ENCODE measurements at places on chromosomes 5 and 9.

DNA sequence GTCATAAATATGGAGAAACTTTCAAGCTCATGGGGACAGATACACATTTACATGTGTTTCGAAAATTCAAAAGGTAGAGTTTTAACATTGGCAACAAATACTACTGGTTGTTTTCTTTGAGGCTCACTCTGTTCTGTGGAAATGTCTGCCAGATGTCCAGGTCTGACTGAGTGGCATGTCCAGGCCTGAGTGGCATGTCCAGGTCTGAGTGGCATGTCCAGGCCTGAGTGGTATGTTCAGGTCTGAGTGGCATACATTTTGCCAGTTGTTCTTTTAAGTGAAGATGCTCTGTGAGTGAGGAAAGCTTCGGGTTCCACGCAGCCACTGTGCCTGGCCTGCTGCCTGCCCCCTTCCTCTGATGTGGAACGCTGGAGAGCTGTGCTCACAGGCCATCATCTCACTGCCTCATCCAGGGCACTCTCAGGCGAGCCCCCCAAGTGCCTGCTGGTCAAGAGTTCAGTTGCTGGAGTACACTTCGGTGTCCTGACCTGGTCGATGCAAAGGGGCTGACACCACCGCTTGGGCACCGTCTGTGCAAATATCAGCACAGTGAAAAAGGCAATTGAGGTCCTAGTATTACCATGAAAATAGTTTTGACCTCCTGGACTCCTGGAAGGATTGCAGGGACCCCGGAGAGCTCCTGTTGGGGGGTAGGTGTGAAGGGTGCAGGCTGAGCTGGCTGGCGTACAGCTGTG, 89.9 kb downstream of the EHMT1 start:
- DNase-seq = no peak

DNA sequence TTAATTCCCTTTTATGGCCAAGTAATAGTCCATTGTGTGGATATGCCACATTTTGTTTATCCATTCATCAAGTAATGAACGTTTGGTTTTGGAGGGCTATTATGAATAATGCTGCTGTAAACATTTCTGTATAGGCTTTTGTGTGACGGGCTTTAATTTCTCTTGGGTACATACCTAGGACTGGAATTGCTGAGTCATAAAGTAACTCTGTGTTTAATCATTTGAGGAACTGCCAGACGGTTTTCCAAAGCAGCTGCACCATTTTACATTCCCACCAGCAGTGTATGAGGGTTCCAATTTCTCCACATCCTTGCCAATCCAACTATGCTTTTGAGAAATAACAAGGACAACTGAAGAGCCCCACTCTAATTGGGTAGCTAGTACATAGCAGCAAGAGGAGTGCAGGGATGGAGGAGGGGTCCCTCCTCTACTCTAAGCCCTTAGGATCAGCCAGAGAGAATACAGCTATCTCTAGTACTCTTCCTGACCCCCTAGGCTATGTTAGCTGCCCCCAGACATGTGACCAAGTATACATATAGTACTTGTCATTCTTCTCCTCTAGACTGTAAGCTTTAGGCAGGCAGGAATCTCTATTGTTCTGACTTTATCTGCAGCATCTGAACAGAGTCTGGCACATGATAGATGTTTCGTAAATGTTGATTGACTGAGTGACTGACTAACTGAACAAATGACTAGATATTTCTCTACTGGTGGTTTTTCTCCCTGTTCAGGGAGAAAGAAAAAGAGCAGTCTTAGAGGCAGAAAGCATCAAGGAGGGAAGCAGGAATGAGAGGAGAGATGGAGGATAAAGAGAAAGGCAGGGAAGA, 22.1 kb upstream of the MATR3 start:
- no peak for DNase-seq

- DNase-seq = peak; percentile 5
These were observed 41.8 kb upstream of the KDM4C start for GRCh38 chr9:6715755-6716643.

- DNase-seq = no peak
These were observed 32.8 kb downstream of the NEUROG1 start for GRCh38 chr5:135502836-135503520.

- no peak for DNase-seq
These were observed 122.5 kb downstream of the LHFPL2 start for GRCh38 chr5:78526049-78526525.

GRCh38 chr9:132670457-132671391, at the start of gene GTF3C4:
GTF3C4 (plus strand) TSS chr9:132670464; CDS start chr9:132670599, 135 bp downstream.
- DNase-seq = no peak

DNA sequence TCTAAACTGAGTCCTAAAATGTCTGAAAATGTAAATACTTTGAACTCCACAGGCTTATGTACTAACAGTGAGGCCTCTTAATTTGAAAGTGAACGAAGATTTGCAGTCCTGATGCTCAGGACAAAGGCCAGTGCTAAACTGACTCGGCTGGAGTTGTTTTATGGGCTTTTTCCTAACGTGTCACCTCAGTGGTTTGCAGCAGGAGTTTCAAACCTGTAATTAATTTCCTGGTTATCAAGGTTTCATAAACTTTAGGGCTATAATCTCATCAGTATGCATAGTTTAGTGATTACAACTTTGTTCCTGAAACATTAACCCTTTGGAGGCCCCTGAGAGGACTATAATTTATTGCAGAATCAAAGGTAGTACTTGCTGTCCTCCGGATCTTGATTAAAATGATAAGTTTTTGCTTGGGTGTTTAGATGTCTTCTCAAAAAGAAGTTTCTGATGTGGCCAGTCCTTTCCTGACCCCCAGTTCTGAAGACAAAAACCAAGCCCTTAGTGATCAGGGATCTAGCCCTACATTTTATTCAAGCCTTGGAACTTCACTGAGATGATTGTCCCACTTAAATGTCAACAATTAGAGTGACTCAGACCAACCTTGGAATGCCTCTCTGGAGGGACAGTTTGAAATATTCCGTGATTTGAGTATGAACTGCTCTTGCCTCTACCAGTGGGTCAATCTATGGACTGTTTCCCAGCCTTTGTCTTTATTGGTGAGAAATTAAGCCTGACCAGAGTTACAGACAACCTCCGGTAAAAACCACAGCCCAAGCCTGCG, 11.1 kb upstream of the S100Z start:
- DNase-seq = no peak

All from nucleus accumbens (tissue), 56 donors.